Keratinocyte (primary cell): ENCODE measurements at places on chromosomes 7 and 10. TPM values are rescaled to one million over a fixed set of nuclear protein-coding genes. Genes with fewer than 3 reads are reported as not detected.
A peak's percentile ranks its signal among the peaks of the same experiment; 100 is the strongest.

The ADRB1 gene
- 0.04 to 0.07 TPM (median 0.05 TPM) in 3 replicates for polyA plus RNA-seq

- DNase-seq: no peak
Measured at GRCh38 chr7:98211221-98211675, at the start of gene BHLHA15. TSS of gene BHLHA15 (plus strand) at chr7:98211439. CDS start at chr7:98212310, 871 bp downstream.

DNA sequence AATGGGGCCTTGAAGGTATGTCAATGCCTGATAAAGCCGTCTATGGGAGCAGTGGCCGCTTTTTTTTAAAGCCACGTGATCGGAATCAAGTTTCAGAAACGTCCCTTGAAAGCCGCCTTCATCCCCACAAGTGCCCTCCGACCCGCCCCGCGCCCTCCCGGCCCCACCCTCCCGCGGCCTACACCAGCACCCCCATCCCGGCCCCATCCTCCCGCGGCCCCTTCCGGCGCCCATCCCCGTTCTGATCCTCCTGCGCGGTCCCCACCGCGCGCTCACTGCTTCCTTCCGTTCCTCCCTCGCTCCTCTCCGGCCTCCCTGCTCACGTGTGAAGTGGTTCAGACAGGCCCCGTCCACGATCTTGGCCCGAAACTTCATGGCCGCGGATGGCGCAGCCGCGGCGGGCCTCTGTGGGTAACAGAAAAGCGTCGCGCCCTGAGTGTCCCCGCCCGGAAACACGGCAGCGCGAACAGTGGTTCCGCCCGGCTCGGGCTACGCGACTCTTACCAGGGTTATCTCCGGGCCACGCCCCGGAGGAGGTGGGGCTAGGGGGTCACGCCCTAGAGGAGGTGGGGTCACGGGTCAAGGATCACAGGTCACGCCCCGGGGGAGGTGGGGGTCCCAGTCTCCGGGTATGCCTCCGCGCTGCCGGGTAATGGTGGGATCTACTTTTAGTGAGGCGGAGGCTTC, at the start of gene HUS1:
Gene HUS1, minus strand, starts transcription at position 471 of the 687 bp plus-strand sequence. Its CDS starts 96 bp downstream, at position 375.
- DNase-seq: peak; percentile 19

- DNase-seq: no peak
Measured at GRCh38 chr10:87177-88080, 38.3 kb upstream of the TUBB8 start.

The NUDT13 gene
- 1.3 to 2.4 TPM (median 1.6 TPM) in 3 replicates for polyA plus RNA-seq

The C10orf62 gene
- 0.06 to 0.08 TPM in 2 of 3 replicates, not detected in the other for polyA plus RNA-seq

The IPMK gene
- 1.8 to 4.5 TPM (median 2.5 TPM) in 3 replicates for polyA plus RNA-seq

The COX15 gene
- 16.8 to 28.4 TPM (median 27.1 TPM) in 3 replicates for polyA plus RNA-seq
